ENCODE measurements at places on chromosomes 5 and 9.

DNA sequence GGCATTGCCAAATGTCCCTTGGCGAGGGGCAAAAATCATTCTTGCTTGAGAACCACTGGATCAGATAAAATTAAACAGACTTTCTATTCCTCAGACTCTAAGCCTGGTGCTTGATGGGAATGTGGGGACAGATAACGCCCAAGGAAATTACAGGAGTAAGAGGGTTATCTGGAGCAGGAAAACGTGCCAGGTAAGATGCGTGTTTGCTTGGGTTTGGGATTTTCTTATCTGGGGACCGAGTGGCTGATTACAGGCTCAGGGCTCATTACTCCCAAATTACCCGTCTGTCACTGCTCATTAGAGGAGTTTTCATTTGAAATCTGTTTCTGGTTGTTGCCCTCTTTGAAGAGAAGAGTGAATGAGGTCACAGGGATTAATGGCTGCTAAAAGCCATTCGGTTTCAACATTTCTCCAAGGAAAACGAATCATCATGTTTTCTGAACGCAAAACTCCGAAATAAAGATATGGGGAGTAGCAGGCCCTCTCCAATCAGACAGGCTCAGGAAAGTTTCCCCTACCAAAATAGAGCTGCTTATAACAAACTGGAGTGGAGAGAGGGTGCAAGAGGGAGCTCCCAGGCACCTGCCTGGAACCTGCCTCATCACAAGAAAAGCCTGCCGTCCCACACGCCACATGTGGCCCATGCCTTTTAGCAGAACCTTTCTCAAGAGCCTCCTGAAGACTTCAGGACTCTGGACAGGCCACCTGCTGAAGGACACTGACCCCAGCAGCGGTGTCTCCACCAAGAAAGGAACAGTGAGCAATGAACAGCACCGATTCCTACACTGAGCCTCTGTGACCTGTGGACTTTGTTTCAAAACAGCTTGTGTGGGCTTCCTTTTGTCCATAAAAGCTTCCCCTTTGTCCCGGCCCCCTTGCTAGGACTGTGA lies 136.4 kb downstream of the ICE1 start:
- H3K27me3 ChIP-seq, result no peaks in the 10 kb centered on the region
- DNase-seq, result no peak
- no peak overlapping the region for H3K27ac ChIP-seq
- no peak overlapping the region for H3K4me3 ChIP-seq

- H3K27ac ChIP-seq, result no peak overlapping the region
- no peak for DNase-seq
- no peaks in the 10 kb centered on the region for H3K36me3 ChIP-seq
- H3K4me3 ChIP-seq, result no peak overlapping the region
Measured at GRCh38 chr5:111668477-111669414, 88.2 kb downstream of the NREP start.

GRCh38 chr9:117825609-117826347 lies 121.6 kb downstream of the TLR4 start:
- no peak overlapping the region for H3K27ac ChIP-seq
- no peak overlapping the region for H3K4me3 ChIP-seq
- peaks cover 27% of the 10 kb centered on the region for H3K4me1 ChIP-seq
- no peaks in the 10 kb centered on the region for H3K27me3 ChIP-seq
- H3K36me3 ChIP-seq, result no peaks in the 10 kb centered on the region
- DNase-seq, result peak; percentile 22

- no peak for DNase-seq
- H3K27ac ChIP-seq, result no peak overlapping the region
- H3K27me3 ChIP-seq, result no peaks in the 10 kb centered on the region
- peaks cover 3% of the 10 kb centered on the region for H3K36me3 ChIP-seq
- H3K4me1 ChIP-seq, result no peaks in the 10 kb centered on the region
- H3K4me3 ChIP-seq, result no peak overlapping the region
Measured at GRCh38 chr9:37236822-37237221, 116.4 kb downstream of the ZCCHC7 start.

- H3K4me3 ChIP-seq, result no peak overlapping the region
- no peaks in the 10 kb centered on the region for H3K36me3 ChIP-seq
- no peak overlapping the region for H3K27ac ChIP-seq
- H3K27me3 ChIP-seq, result no peaks in the 10 kb centered on the region
- H3K4me1 ChIP-seq, result no peaks in the 10 kb centered on the region
- no peak for DNase-seq
Measured at GRCh38 chr9:22992780-22993179, 546.2 kb downstream of the DMRTA1 start.

DNA sequence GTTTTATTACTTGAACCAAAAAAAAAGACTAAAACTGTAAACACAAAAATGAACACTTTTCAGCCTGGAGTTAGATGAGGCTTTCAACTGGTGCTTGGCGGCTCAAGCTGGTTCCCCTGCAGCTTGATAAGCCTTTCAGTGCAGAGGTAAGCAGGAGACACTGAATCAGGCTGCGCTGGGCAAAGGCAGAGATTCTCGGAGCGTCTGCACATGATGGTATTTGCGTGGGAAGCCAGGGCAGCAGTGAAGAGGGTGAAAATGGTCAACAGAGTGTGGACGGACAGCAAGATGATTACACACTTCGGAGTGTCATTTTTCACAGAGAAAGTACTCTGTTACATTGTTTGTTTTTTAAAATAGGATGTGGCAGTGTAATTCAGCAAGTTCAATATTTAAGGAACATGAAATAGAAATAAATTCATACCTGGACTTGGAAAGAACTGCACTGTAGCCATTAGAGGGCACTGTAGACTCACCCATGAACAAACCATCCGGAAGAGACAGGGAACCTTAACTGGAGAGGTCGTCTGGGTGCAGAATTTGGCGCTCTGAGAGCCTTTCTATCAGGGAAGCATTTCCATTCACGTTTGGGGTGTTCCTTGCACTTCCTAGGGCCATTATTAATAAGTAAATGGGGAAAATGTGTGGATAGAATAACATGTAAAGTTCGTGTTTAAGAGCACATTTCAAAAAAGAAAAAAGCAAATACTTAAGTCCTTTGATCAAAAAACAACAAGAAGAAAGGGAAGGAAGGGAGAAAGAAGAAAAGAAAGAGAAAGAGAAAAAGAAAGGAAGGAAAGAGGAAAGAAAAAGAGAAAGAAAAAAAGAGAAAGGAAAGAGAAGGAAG lies 69.8 kb downstream of the ICE1 start:
- DNase-seq, result peak; percentile 76
- H3K27me3 ChIP-seq, result no peaks in the 10 kb centered on the region
- no peak overlapping the region for H3K4me3 ChIP-seq
- peaks cover 21% of the 10 kb centered on the region for H3K4me1 ChIP-seq

DNA sequence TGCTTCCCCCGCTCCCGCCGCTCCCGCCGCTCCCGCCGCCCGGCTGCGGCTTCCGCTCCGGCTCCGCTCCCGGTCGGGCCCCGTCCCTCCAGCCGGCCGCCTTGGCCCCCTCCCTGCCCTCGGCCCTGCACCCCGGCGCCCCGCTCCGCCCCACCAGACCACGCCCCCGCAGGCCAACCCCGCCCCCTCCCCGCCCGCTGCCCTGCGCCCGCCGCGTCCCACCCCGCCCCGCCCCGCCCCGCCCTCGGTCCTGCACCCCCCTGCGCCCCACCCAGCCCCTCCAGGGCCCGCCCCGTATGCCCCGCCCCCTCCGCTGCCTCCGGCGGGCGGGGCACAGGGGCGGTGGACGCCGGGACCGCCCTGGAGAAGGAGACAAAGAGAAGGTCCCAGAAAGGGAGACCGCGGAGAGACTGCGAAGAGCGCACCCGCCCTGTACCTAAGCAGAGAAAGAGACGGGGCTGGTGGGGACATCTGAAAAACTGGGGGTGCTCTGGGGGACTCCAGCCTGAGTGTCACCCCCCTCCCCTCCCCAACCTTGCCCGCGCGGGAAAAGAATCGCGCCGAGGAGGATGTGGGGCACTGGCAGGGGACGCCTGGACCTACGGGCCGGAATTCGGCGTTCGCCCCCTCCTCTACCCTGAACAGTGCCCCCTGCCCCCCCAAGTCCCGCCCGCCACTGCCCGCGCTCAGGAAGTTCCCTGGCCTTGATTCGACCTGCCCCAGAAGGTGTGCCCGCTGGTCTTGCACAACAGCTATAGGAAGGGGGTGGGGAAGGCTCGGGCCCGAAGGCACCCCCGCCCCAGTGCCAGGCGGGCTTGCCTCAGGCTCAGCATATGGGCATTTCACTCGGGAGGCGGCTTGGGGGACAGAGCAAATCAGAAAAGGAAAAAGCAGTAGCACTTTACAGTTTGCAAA lies 42.8 kb upstream of the STXBP1 start:
- no peaks in the 10 kb centered on the region for H3K27me3 ChIP-seq
- peak; percentile 75 for DNase-seq
- peaks cover 43% of the 10 kb centered on the region for H3K4me1 ChIP-seq
- H3K27ac ChIP-seq, result peak overlapping the region; percentile 46
- no peaks in the 10 kb centered on the region for H3K36me3 ChIP-seq

DNA sequence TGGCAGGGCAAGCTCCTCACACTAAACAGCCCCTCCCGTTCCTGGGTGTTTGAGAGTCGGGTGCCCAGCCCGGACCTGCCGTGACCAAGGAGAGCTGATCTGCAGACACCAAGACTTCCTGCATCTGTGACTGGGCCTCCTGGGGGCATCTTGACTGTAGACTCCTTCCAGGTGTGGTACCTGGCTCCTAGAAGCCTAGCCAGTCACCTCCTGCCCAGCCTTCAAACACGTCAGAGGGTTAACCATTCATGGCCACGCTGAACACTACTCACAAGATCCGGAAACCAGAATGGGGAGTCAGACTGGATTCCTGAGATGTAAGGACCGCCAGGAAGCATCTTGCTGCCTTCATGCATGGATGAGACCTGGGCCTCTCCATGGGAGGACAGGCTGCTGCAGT lies 3.7 kb upstream of the LCN2 start:
- DNase-seq, result no peak
- no peaks in the 10 kb centered on the region for H3K36me3 ChIP-seq
- no peak overlapping the region for H3K4me3 ChIP-seq
- no peaks in the 10 kb centered on the region for H3K27me3 ChIP-seq

GRCh38 chr9:136787690-136788400 lies 3.3 kb upstream of the TMEM141 start:
- H3K27ac ChIP-seq, result no peak overlapping the region
- no peaks in the 10 kb centered on the region for H3K27me3 ChIP-seq
- H3K36me3 ChIP-seq, result peaks cover 7% of the 10 kb centered on the region
- DNase-seq, result peak; percentile 74
- no peak overlapping the region for H3K4me3 ChIP-seq
